NCI-H69 (cell line): ENCODE measurements at places on chromosomes 1 and 21.
A peak's percentile ranks its signal among the peaks of the same experiment; 100 is the strongest.

GRCh38 chr1:56171670-56172069 lies 407.7 kb downstream of the PLPP3 start:
- no peak for DNase-seq

DNA sequence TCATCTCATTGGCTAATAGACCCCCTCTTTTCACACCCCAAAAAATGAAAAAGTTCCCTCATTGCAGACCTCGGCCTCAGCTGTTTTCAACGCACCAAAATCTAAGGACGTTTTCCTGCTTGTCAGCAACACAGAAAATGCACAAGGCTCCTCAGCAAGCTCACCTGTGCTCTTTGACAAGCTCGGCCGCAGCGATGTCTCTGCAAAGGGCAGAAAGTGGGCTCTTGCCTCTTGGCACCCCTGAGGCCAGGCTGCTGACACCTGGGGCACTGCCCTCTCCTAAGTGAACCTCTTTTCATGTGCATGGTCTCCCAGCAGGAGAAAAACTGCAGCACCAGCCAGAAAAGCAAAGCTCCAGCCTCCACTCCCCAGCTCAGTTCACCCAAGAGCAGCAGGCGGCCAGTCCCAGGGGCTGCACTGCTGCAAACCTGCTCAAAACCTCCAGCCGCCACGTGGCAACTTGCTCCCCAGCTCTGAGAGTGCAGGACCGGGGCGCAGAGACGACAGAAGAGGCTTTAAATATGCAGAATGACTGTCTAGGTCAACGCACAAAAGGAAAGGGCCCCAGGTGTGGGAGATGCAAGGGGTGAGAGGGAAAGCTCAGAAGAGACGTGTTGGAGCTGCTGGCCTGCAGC lies 101.7 kb downstream of the PDE9A start:
- no peak for DNase-seq

- DNase-seq = no peak
Observed at GRCh38 chr1:6918925-6919511, 133.8 kb downstream of the CAMTA1 start.

DNA sequence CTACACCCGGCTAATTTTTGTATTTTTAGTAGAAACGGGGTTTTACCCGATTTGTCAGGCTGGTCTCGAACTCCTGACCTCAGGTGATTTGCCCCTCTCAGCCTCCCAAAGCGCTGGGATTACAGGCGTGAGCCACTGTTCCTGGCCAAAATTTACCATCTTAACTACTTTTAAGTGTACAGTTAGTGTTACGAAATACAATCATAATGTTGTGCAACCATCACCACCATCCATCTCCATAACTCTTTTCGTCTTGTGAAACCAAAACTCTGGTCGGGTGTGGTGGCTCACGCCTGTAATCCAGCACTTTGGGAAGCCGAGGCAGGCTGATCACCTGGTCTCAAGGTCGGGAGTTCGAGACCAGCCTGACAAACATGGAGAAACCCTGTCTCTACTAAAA lies 14.1 kb upstream of the ZBTB40 start:
- no peak for DNase-seq

DNA sequence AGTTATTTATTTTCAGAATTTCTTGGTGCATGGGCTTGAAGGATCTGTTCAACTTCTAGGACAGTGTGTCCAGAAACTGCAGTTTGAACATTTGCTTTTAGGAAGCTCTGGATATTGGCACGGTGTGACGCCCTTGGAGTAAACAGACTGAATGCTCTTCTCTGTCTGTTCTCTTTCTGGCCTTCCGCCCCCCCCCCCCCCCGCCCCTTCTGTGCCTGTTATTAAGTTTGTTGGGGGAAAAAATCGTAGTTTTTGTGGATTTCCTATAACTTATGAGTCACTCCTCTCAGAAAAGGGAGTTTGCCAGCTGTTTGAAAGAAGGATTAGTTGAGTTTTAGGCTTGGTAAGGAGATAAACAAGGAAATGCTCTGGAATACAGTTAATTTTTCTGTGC lies 1.2 kb downstream of the KCTD3 start:
- peak; percentile 77 for DNase-seq

- DNase-seq = no peak
Observed at GRCh38 chr1:158255656-158256055, 1.4 kb downstream of the CD1A start.

DNA sequence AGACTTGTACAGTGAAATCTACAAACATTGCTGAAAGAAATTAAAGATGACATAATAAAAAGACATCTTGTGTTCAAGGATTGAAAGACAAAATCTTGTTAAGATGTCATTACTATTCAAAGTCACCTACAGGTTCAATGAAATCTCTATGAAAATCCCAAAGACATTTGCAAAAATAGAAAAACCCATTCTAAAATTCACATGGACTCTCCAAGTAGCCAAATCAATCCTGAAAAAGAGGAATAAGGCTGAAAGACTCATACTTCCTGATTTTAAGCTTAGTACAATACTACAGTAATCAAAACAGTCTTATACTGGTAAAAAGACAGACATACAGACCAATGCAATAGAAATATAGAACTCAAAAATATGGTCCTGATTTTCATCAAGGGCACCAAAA lies 78.6 kb downstream of the PCSK9 start:
- no peak for DNase-seq

DNA sequence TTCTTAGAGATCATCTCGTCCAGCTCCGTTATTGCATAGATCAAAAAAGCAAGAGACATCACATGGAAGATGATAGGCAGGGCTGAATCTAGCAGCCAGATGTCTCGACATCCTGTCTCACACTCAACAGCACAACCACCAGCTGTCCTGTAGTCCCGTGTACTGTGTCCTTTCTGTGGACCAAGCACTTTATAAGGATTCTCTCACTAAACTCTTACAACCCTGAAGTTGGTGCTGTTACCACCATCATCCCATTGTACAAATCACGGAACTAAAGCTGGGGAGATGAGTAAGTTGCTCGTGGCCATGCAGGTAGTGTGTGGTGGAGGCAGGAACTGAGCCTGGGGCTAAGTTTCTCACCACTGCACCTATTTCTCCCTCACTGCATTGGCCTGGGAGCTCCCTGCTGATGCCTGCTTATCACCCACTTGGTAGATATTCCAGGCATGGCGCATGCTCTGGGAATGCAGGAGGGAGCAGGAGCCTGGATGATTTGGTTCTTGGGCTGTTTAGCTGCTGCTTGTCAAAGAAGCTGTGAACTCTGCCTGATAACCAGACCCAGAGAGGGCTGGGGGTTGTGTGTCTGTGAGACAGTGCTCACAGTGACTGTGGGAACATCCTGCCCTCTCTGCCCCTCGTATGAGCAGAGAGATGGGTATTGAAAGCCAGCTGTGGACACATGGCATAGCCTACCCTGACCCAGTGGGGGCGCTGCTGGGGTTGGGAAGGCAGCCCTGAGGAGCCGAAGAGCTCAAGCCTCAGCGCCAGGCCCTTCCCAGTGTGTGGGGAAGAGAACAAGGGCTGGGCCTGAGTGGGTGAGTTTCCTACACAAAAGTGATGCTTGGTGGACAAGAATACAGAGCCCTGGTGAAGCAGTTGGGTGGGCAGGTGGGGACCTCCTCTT lies 13.6 kb downstream of the PPFIA4 start:
- peak; percentile 67 for DNase-seq

DNA sequence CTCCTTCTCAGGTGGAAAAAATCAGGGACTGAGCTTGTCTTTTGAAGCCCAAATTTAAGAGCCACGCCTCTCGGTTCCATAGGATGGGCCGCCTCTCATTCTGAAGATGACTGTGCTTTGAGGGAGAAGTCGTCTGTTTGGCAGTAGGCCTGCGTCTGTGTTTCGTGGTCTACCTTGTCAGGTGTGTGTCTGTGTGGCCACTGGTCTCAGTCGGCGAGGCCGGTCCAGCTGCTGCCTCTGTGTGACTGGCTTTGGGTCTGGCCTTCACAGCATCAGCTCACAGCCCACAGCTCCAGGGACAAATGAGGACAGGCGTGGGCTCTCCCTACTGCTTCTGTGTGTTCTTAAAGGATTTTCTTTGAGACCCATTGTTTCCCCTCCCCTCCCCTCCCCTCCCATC lies 50.3 kb downstream of the B3GALT5 start:
- no peak for DNase-seq

- peak; percentile 57 for DNase-seq
Observed at GRCh38 chr1:93652323-93652949, 29.2 kb downstream of the BCAR3 start.

GRCh38 chr1:232718928-232719927 lies 86.0 kb upstream of the MAP10 start:
- no peak for DNase-seq

GRCh38 chr1:197619008-197619640 lies 156.2 kb downstream of the DENND1B start:
- DNase-seq = peak; percentile 81

GRCh38 chr1:231160895-231161666 lies 777 bp upstream of the TRIM67 start:
- peak; percentile 51 for DNase-seq

- no peak for DNase-seq
Observed at GRCh38 chr1:186974774-186975181, 146.0 kb downstream of the PLA2G4A start.

GRCh38 chr1:204692325-204692840 lies 6.8 kb upstream of the LRRN2 start:
- DNase-seq = peak; percentile 65

DNA sequence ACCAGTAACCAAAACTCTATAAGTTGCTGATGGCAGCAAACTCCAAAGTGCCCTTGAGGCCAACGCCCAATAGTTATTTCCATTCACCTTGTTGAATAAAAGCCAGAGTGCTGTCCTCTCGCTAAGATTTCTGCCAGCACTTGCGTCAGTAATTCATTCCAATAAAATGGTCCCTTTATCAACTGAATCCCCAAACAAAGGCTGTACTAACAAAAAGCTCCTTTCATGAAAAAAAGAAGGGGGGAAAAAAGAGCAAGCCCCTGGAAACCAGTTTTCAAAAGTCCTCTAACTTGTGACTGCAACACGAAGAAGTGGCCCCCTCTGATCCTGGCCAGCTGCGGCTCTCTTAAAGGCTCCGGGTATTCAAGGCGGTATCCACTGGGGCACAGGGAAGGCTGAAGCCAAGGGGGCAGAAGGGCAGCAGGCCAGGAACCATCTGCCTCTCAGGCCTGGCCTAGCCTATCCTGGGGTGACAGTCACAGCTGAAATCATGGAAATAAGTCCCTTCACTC lies 55.8 kb upstream of the ZNF326 start:
- DNase-seq = no peak

- DNase-seq = no peak
Observed at GRCh38 chr1:34747638-34747941, 7.3 kb upstream of the GJB5 start.

GRCh38 chr1:17137441-17137840 lies 18.2 kb upstream of the PADI2 start:
- no peak for DNase-seq

DNA sequence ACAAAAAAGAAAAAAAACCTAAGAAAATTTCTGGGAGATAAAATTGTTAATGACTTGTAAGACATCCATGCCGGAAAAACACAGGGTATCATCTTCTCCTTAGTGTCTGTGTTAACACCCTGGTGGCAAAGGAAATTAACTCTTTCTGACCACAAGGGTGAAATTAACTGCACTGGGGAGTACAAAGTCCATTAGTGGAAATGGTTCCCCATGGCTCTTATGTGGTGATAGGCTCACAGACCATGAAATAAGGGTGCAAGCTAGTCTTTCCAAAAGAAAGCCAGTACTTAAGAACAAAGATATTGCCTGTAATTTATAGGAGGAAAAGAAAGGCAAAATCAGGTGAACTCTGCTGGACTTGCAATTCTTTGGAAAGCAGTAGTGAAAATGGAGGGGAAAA lies 185.4 kb downstream of the LRRIQ3 start:
- peak; percentile 51 for DNase-seq

- no peak for DNase-seq
Observed at GRCh38 chr21:44846224-44846484, 27.3 kb downstream of the PTTG1IP start.

- DNase-seq = no peak
Observed at GRCh38 chr1:212514782-212515181, 82.1 kb downstream of the NENF start.

DNA sequence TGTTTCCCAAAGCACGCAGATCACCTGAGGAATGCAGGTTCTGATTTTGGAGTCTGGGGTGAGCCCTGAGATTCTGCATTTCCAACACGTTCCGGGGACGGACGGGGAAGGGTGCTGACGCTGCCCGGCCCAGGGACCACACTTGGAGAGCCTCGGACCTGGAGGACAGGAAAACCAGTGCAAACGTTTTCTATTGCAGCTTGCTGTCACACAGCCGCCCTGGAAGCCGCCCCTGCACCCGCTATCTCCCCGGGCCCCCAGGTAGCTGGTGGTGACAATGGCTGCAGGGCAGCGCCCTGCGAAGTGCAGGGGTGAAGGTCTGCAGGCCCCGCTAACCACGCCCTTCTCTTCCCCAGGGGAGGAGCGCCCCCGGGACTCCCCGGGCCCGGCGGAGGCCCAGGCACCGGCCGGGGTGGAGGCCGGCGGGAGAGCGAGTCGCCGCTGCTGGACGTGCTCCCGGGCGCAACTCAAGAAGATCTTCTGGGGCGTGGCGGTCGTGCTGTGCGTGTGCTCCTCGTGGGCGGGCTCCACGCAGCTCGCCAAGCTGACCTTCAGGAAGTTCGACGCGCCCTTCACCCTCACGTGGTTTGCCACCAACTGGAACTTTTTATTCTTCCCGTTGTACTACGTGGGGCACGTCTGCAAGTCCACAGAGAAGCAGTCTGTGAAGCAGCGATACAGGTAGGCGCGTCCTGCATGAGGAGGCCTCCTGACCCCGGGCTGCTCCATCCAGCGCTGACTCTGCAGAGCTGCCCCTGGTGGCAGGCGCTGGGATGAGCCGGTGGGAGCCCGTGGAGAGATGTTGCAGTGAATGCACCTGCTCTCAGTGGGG lies 142.0 kb upstream of the COA6 start:
- DNase-seq = peak; percentile 24

DNA sequence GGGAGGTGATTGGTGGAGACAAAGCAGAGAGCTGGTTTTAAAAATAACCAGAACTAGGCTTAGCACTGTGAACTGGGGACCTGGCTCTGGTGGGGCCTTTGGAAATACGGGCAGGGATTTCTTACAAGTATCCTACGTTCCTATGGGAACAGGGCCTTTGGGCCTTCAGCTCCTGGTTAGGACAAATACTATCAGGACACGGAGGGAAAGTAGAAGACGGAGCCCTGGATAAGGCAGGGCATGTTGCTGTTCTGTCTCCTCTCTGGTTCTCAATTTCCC lies 5.3 kb upstream of the MYOG start:
- no peak for DNase-seq

DNA sequence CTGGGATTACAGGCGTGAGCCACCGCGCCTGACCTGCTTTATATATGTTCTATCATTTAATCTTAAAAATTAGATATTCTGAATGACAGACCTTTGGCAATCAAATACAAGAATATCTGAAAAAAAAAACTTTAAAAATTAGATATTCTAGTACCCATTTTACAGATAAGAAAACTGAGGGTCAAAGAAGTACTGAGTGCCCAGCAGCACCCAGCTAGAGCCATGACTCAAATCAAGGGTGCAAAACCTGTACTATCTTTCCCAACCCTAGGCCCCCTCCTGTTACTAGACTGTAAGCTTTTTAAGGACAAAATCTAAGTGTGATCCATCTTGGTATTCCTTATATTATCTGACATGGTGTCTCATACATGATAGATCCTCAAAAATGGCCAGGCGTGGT lies 8.3 kb downstream of the ARHGAP30 start:
- DNase-seq = no peak

- peak; percentile 93 for DNase-seq
Observed at GRCh38 chr1:174877208-174877673, 122.5 kb upstream of the CACYBP start.
